ENCODE measurements at places on chromosomes 11 and 22.

DNA sequence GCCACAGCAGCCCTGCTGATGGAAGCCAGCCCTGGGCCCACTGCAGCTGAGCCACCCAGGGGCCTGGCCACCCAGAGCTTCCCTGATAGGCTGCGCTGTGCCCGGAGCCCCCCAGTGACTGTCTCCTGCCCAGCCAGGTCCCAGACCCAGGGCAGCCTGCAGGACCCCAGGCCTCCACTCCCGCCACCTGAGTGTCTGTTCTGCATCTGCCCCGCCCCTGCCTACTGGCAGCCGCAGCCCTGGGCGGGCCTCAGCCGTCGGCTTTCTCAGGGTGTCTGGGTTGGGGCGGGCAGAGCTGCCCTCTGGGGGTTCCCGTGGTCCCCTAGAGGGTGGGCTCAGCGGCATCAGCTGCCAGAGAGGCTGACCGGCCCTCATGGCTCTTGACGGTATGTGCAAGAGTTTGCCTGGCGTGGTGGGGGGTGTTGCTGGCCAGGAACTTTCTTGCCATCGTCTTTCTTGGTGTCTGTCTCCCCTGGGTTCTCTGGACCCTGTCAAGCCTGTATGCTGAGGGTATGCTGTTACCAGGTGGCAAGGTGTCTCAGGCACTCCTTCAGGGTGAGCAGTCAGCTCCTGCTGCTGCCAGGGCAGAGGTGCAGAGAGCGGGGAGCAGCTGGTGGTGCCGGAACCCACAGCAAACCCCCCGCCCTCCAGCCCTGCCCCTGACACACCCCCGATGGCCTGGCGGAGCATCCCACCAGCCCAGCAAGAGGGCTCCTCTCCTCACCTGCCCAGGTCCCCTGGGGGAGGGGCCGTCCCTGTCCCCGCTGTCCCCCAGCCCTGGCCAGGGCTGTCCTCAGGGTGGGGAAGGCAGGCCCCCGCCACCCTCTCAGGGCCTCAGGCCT, 12.2 kb upstream of the PIM3 start:
- no peak for DNase-seq

DNA sequence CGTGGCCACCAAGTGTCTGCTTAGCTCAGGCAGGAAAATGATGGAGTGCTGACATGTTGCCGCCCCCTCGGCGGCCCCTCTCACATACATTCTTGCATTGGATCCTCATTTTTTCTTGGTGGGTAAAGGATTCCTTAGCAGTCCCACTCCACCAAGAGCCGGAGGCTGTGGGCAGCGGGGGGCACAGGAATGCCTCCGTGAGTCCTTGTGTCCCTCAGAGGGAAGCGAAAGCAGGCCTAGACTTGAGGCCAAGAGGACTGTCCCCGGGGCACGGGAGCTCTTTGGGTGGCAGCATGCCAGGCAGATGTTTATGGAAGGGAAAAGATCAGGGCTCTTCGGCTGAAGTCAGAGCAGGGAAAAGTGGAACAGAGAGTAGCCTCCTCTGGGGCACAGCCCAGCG, 21.6 kb downstream of the LRFN4 start:
- DNase-seq = no peak

- DNase-seq = no peak
These were observed 125.3 kb downstream of the BUD13 start for GRCh38 chr11:116647305-116648080.

DNA sequence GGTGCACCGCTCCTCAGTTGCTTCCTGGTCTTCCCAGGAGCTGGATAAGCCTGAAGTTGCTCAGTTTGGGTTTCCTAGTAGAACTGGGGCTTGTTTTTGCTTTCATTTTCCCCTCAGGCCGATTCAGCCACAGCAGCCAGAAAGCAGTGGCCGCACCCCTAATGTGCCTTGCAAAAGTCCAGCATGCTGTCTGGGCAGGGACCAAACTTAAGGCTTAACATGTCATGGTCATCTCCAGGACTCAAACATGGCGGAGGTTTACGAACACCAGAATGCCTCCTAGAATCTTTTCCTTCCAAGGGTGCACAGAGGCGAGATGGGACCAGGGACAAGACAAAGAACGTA, 2.5 kb downstream of the GNG3 start:
- no peak for DNase-seq

DNA sequence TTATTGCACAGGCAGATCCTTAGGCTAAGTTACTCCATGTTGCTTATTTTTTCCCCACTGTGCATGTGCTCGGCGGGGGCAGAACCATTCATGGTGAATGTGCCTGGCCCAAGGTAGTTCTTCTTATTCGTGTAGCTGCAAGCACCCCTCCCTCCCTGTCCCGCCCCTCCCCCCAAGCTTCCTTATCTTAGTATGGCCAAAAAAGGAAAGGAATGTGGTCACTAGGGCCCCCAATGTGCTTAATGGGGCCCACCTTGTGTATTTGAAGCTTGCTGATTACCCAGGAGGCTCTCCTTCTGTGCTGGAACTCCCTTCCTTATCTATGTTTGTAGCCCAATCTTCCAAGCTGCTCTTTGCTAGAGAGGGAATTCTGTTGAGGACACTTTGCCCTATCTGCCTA, 1259.7 kb upstream of the RAG2 start:
- DNase-seq = no peak

- DNase-seq = no peak
These were observed 45.4 kb upstream of the MN1 start for GRCh38 chr22:27846910-27847309.

- no peak for DNase-seq
These were observed 102.0 kb downstream of the TIMP3 start for GRCh38 chr22:32903507-32903906.

- peak; percentile 84 for DNase-seq
These were observed 57.7 kb downstream of the BMAL1 start for GRCh38 chr11:13335319-13335718.

DNA sequence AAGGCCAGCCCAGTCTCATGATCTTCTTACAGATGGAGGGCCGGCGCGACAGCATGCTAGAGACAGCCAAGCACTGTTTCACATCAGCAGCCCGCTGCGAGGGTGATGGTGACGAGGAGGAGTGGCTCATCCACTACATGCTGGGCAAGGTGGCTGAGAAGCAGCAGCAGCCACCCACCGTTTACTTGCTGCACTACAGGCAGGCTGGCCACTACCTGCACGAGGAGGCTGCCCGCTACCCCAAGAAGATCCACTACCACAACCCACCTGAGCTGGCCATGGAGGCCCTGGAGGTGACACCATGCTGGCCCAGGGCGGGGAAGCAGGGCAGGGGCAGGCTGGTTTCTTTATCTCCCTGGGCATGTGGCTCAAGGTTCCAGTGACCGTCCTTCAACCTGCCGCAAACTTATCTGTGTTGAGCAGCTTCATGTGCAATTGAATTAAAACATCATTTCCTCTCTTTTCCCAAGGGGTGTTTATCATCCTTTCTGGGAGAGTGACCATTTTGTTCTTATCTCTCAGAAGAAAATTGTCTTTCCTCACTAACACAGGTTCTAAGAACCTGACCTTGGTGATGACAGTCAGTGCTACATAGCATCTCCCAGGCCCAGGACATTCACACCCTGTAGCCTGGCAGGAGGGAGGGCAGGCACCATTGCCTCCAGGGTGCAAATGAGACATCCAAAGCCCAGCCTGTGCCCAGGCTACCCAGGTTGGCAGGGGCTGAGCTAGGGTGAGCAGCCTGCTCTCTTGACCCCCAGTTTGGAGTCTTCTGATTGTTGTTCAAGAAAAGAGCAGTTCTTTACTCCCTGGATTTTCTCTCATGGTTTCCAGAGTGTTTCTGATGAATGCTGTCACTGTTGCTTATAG, 80.7 kb downstream of the CABIN1 start:
- DNase-seq = no peak

DNA sequence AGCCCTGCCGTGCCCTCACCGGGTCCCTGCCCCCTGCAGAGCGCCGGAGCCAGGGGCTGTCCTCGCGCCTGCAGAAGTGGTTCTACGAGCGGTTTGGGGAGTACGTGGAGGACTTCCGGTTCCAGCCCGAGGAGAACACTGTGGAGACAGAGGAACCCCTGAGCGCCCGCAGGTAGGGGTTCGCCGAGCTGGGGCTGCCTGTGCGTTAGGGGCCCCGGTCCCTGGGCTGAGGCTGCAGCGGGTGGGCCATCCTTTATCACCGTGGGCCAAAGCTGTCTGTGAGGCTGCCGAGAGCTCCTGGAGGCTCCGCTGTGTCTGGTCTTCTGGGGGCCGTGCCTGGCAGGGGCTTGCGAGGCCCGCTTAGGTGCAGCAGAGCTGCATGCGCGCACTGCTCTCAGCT, 42.8 kb downstream of the GRAMD4 start:
- no peak for DNase-seq

DNA sequence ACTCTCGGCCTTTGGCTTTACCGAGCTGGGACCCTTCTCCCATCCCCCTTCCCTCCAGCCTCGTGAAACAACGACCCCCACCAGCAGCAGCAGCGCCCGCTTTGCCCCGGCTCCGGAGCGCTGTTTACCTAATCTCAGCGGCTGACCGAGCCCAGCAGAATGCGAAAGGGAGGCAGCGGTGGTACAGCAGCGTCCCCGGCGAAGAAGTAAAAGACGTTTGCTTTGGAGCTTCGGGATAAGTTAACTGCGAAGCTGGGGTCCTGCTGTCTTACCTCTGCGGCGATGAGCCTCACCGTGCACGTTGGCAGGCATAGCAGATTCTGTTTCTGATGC, 2.0 kb upstream of the LARGE1 start:
- DNase-seq = no peak

DNA sequence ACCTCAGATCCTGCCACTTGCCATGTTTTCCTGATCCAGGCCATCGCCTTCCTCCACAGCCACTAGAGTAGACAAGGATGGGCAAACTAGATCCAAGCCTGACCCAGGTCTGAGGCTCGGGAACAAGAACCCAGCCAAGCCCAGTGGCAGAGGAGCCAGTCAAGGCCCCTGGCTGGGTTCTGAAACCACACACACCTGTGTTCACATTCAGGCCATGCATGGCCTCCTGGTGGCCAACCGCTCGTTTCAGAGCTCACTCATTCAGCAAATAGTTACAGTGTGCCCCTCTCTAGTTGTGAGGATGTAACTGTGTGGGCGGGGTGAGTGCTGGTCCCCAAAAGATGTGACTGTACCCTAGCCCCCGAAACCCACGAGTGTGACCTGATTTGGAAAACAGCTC, 337.6 kb downstream of the CTTN start:
- no peak for DNase-seq

GRCh38 chr22:39039306-39040126, 1.1 kb upstream of the APOBEC3F start:
- no peak for DNase-seq

DNA sequence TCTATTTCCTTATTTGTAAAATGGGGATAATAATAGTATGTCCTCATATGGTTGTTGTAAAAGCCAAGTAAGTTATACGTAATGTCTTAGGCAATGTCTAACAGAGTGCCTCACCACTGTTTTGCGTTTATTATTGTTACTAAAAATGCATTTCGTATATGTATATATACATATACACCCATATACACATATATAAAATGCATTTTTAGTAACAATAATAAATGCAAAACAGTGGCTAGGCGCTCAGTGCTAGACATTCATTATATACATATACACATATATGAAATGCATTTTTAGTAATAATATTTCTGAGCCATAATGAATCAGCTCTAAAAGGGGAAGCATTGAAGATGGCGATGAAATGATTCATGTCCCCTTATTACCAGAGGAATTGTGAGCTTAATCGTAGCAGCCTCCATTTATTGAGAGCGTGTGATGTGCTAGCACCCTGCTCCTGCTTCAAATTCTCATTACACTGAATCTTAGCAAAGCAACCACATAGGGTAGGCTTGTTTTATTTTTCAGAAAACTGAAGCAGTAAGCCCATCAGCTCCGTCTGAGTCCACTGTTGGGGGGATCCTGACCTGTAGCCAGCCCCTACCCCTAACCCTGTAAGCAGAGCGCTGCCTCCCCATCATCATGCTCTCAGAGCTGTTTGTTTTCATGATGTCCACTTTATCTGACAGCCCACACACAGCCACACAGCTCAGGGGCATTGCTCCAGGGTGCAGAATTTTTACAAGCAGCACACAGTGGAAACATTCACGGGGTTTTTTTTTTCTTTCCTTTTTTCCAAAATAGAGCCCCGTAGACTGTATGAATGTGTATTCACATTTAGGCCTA, 97.1 kb upstream of the NAV2 start:
- no peak for DNase-seq

DNA sequence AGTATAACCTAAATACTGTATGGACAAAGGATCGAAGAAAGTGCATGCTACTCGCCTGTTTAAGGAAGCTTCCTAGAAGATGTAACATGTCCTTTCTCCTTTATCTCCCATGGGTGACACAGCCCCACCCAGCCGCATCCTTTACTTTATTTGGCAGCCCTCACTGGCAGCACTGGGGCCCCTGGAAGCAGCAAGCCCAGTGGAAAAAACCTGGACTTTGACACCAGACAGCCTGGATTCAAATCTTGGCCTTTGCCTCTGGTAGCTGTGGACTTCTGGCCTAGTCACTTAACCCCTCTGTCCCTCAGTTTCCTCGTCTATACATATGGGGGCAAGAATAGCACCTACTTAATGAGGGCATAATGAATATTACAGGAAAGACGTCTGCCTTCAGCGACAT, 67.1 kb downstream of the MYEOV start:
- no peak for DNase-seq

- peak; percentile 70 for DNase-seq
These were observed 14.9 kb upstream of the SLC29A2 start for GRCh38 chr11:66386171-66387069.

DNA sequence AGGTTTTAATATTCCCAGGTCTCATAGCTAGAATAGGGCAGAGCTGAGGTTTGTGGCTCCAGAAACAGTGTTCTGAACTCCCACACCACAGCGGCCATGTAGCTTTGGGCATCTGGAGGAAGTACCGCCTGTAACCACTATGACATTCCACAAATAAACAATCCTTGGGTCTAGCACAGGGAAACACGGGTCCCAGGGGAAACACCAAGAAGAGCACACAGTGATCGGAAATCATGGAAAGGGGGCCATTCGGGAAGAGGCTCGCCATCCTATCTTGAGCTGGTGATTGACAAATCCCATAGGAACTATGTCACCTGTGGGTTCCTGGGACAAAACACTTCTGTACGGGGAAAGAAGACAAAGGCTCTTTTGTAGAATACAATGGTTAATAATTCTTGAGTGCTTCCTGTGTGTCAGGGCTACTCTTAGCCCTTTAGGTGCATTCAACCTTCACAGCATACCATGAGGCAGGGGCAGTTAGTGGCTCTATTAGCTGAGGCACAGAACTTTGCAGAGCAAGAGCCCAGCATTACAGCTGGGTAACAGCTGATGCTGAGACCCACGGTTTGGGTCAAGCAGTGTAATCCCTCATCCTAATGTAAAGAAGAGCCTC, 514.2 kb downstream of the NTM start:
- DNase-seq = no peak

- DNase-seq = no peak
These were observed 585.2 kb downstream of the BRD1 start for GRCh38 chr22:49242480-49242879.

DNA sequence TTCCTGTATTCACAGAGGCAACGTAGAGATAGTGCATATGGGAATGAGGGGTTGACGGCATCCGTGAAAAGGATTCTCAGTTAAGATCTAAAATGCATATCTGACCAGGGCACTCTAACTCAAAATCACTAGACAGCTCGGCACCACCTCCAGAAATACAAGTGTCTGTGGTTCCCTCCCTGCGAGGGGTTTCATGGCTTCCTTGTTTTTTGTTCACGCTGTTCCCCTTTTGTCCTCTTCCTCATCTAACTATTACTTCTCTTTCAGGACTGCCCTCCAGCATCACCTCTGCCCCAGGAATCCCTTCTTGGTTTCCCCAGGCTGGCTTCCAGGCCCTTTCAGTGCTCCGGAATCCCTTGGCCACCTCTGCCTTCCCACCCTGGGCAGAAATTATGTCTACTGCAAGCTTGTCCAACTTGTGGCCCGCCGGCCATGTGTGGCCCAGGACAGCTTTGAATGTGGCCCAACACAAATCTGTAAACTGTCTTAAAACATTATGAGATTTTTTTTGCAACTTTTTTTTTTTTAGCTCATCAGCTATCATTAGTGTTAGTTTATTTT, 159.9 kb downstream of the FBXO7 start:
- DNase-seq = no peak
